ENCODE measurements at places on chromosomes 1 and 21.

GRCh38 chr1:5640845-5641244 is 351.4 kb downstream of the NPHP4 start:
- no peak for DNase-seq

- DNase-seq = no peak
These were observed 25.0 kb upstream of the PRELP start for GRCh38 chr1:203450479-203451149.

DNA sequence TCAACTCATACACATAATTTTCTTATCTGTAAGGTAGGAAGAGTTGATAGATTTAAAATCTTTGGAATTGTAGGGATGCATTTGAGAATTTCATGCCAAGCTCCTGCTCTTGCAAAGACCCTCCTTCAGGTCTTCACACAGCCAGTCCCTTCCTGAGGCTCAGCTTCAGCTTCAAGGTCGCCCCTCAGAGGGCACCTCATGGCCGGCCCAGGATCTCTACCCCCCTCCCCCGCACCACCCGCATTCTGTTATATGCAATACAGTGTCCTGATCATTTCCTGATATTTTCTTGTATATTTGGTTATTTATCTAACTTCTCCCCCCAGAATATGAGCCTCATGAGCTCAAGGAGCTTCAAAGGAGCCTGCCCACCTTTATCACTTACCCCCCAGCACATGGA is 47.0 kb upstream of the BACE2 start:
- DNase-seq = no peak

DNA sequence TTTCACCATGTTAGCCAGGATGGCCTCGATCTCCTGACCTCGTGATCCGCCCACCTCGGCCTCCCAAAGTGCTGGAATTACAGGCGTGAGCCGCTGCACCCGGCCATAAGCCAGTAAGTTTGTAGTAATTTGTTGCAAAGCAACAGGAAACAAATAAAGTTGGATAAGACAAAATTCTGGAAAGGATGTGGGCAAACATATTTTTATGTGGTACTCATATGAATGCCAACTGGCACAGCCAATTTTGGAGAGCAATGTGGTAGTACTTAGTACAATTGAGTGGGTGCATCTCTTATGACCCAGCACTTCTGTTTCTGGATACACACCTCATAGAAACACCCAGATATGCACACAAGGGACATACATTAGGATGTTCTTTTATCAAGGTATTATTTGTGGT is 8.4 kb upstream of the IL12RB2 start:
- DNase-seq = no peak

Data from cerebellar nuclear complex (tissue), 1 donor.